HFFc6 (cell line): ENCODE measurements at places on chromosomes 6 and 20.

DNA sequence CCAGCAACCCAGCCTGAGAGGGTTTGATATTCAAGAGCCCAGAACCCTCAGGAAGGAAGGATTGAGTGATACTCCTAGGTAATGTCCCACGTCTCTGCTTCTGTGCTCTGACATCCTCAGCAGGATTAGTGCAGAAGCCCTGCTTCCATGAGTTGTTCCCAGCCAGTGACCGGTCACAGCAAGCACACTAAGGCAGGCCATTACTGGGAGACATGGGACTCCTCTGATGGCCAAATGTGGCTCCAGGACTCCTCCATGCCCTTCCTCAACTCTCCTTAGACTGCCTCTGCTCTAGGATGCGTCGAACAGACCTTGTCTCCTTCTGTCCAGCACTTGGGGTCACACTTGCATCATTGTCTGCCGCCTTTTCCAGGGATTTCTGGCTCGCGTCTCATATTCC, 7.6 kb downstream of the HLA-A start:
- DNase-seq = no peak

GRCh38 chr6:116090251-116090650, 10.4 kb upstream of the NT5DC1 start:
- no peak for DNase-seq

DNA sequence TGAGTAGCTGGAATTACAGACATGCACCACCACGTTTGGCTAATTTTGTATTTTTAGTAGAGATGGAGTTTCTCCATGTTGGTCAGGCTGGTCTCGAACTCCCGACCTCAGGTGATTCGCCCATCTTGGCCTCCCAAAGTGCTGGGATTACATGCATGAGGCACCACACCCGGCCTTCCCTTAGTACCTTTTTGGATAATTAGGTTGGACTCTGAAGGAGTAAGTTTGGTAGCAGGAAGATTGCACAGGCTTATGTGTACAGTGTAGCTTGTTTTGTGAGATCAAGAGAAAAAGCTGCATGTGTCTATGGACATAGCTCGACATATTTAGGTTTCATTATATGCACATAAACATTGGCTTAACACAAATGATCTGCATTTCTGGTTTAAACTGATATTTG, 116.8 kb downstream of the NCOA3 start:
- no peak for DNase-seq

- DNase-seq = peak; percentile 46
These were observed 138.9 kb downstream of the TMEM242 start for GRCh38 chr6:157184202-157185015.

DNA sequence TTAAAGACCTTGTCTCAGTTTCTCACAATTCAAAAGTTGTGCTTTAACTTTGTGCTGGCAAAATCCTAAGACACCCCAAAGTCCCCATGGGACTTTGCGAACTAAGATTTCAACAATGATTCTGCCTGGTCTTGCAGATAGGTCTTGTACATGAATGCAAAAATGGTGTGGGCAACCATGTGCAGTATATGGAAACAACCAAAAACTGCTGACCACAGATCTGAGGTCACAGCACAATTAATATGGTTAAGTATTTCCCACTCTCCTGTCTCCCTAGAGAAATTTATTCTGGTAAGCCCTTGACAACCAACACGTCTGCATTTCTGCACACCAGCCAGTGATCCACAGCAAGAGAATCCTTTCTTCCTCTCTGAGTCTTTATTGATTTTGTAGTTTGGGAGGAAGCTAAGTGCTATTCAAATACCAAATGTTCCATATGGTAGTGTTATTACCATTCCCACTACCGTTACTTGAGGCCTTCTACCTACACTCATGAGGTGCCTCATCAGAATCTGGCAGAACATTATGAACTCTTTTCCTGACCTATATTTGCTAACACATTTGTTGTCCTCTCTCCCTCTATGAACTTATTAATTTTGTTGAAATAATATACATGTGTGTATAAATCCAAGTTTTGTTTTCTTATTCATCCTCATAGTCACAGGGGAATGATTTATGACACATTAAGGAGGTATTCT, 178.7 kb downstream of the ATXN1 start:
- DNase-seq = no peak

DNA sequence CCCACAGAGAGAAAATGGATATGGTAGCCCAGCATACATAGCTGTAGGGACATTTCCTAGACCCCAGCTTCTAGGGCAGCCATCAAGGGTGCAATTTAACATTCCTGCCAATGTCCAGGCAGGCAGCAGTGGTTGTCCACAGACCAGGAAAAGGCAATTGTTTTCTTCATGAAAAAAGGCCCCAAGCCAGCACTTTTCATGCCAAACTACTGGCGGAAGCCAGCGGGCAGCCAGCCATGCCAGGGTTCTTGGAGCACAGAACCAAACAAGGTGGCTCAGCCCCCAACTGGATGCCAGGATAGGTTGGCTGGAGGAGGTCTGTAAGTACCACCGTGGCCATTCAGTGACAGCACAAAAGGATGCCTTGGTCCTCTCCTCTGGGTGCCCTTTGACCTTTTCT, 94.6 kb downstream of the BANF2 start:
- DNase-seq = no peak

- no peak for DNase-seq
These were observed 18.3 kb downstream of the SESN1 start for GRCh38 chr6:109076377-109076776.

DNA sequence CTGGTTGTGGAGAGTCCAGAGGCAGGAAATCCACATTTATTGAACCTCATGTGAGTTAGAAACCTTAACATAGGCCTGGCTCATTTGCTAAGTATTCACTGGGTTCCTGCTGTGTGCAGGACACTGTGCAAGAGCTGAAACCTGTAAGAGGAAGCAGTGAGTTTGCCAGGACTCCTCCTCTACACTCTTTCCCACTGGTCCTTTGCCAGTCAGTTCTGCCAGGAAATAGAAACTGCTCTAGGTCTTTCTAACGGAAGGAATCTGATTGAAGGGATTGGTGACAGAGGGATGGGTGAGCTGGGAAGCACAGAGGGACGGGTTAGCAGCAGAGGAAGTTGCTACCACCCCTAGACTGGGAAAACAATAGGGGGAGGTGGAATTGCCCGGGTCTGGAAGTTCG, 234.2 kb upstream of the ECI2 start:
- DNase-seq = peak; percentile 69

DNA sequence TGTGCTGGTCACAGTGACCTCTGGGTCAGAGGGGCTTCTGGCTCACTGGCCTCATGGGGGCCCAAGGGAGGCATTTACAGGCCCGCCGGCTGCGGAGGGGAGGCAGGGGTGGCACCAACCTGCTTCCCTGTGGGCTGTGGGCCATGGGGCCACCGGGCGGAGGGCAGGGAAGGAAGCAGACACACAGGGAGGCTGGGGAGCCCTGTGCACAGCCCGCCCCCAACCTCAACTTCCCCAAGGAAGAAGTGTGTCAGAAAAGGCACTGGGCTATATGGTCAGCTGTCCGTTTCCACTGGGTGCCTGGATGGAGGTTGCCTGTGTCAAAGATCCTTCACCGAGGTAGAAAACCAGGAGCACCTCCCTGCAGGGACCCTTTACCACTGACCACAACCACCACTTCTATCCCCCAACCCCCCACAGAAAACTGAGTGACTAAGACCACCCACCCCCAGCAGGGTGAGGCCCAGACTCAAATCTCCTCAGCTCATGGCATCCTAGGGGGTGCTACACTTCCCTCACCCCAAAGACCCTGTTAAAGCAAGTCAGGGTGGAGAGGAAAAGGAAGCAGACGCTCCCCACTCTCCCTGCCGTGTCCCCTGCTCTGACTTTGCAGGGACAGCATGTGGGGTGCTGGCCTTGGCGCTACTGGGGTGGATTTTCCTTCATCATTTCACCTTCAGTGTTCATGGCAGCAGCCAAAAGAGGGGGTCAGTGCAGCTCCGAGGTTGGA, 5.6 kb downstream of the CST3 start:
- DNase-seq = no peak

DNA sequence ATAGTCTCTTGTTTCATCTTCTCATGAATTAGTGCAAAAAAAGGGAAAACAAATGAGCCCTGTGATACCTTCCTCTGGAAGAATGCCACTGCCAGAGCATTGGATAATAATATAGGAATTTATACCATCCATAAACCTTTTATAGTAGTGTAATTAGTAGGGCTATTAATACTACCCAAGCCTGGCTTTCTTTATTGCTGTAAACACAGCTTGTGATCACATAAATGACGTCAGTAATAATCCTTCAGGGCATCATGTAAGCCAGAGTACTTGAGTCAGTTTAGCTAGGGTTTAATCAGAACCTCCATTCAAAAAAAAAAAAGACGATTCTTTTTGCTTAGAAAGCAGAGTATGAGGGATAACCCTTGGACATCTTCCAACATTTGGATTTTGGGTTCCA, 264.8 kb downstream of the SLC35F1 start:
- no peak for DNase-seq

- DNase-seq = no peak
These were observed 140.4 kb downstream of the IMPG1 start for GRCh38 chr6:75932067-75932466.

- DNase-seq = no peak
These were observed 105.6 kb downstream of the BTBD3 start for GRCh38 chr20:12023194-12023795.

DNA sequence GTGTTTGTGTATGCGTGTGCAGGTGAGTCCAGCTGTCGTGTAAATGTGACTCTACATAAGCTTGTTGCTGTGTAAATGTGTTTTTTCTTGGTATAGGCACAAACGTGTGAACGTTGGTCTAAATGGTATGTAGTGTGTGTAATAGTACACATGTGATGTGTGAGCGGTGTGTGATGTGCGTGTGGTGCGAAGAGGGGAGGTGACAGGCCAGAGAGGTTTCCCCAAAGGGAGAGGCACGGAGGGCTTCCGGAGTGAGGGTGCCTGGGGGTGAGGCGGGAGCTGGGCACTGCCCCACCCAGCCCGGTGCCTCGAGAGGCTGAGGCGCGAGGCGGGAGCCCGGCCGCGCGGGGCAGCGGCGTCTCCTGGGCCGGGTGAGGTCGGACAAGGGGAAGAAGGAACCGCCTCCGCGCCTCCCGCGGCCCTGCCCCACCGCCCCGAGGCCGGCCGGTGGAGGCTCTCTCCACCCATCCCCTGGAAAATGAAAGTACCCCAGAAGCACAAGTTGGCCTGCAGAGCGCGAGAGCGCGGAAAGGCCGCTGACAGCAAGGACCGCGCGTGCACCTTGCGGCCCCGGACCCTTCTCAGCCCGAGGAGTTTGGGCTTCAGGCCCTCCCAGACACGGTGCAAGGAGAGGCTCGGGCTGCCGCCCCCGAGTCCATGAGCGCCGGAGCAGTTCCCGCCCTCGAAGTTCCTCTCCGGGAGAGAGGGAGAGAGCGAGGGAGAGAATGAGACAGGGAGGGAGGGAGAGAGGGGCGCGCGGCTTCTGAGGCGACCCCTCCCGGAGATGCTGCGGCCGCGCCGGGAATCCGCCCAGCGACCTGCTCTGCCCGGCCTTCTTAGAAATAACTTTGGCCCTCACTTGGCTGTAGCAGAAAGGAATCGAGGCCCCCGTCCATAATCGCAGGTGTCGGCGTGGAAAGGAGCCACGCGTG, 43.2 kb upstream of the OSTM1 start:
- DNase-seq = no peak

DNA sequence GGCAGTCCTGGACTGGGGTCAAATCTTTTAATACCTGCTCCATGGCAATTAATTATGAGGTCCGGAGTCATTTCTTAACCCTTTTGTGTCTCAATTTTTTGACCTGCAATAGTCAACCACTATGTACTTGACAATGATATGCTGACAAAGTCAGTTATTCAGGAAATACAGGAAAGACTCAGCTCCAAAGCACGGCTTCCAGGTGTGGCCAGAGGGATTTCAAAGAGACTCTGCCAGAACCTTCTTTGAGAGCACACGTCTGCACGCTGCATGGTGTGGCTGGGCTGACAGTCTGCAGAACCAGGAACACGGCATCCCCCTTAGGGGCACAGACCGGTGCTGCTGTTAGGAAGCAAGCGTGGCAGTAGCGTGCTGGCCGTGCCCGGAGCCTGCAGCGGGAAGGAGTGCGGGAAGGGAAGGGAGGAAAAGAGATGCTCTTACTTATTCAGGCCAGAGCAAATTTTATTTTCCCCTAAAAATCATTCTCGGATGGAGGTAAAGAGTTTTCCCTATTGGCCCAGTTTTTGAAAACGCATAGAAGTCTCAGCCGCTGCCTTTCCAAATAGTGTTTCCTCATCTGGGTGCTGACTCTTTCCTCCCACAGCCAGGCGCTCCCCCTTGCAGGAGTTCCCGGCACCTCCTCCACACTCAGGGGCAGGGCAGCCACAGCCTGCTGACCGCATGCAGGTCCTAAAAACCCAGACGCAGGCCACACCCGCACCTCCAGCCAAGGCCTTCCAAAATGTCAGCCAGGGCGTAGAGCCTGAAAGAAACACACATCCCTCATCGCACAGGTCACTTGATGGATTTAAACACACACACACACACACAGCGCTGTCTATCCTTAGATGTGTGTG, 187.4 kb upstream of the SNX9 start:
- DNase-seq = no peak

DNA sequence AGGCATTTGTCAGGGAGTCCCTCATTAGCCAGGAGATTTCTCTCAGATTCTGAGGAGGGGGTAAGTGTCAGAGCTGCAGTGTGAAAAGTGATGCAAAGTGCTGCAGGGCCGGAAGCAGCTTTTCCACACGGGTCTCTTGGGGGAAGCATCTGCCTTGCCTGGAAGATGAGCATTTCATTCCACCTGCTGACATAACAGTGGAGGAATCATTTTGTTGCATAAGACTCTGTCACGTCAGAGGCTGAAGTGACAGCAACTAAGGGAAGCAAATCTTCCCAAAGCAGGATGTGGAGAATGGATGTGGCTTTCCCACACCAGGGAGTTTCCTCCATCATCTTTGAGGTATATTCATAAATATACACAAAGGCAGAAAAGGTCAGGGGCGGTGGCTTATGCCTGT, 22.8 kb downstream of the DCBLD1 start:
- DNase-seq = no peak

- DNase-seq = peak; percentile 85
These were observed 44.7 kb upstream of the CCN2 start for GRCh38 chr6:131995917-131996316.

GRCh38 chr6:11279284-11279689, 46.8 kb upstream of the NEDD9 start:
- no peak for DNase-seq

- no peak for DNase-seq
These were observed 5.4 kb upstream of the SIRPB1 start for GRCh38 chr20:1625083-1625690.

- DNase-seq = no peak
These were observed 49.4 kb upstream of the IRF4 start for GRCh38 chr6:341914-342831.

- no peak for DNase-seq
These were observed 319.1 kb downstream of the CD83 start for GRCh38 chr6:14436592-14437132.

DNA sequence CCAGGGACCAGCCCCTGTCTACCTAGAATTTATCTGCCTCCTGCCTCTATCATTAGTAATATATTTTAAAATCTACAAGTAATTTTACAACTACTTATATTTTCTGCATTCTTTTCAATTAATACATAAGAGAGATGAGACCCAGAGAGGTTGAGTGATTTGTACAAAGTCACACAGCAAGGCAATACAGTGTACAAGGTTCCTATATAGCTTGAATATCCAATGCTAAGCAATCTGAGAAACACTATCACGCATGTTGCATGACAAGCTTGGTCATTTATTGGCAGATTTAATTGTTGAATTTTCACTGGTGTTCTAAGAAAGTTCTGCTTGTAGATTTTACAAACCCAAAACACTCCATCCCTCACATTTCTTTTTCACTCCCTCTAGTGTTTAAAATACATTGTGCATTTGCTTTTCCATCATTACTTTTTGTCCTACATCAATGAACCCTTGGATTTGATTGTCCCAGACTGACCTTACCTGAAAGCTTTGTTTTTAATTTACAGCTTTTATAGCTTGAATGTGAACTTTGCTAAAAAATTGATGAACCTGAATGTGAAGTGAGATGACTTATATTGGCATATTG, 520.9 kb upstream of the CITED2 start:
- no peak for DNase-seq
